ENCODE measurements at places on chromosomes 3 and 15. TPM values are rescaled to one million over a fixed set of nuclear protein-coding genes. Genes with fewer than 3 reads are reported as not detected.

Gene CEP97
- polyA plus RNA-seq = 1.6 TPM

Gene TCF12
- polyA plus RNA-seq = 26.7 TPM

Gene GABRB3
- polyA plus RNA-seq = 0.79 TPM

Gene LRRC34
- polyA plus RNA-seq = 3.9 TPM

Gene GRK7
- not detected for polyA plus RNA-seq

Gene SOX14
- polyA plus RNA-seq = not detected

Gene EIF4E3
- 21.7 TPM for polyA plus RNA-seq

Gene EDC3
- 17.7 TPM for polyA plus RNA-seq

Measured in aorta (tissue), 5 donors.